B cell (primary cell): ENCODE measurements at places on chromosomes 12 and 14. TPM values are rescaled to one million over a fixed set of nuclear protein-coding genes. Genes with fewer than 3 reads are reported as not detected.
A peak's percentile ranks its signal among the peaks of the same experiment; 100 is the strongest.

The IL31 gene
- total RNA-seq, result not detected in 2 replicates

The TEP1 gene
- total RNA-seq, result 123 and 143 TPM in 2 replicates

The HOXC4 gene
- 6.4 and 6.5 TPM in 2 replicates for total RNA-seq

The CCDC38 gene
- total RNA-seq, result 1.00 and 1.3 TPM in 2 replicates

The ENO2 gene
- 55.3 and 59.7 TPM in 2 replicates for total RNA-seq

The SLC25A21 gene
- total RNA-seq, result not detected in 2 replicates

The C14orf132 gene
- total RNA-seq, result 0.30 and 0.70 TPM in 2 replicates

DNA sequence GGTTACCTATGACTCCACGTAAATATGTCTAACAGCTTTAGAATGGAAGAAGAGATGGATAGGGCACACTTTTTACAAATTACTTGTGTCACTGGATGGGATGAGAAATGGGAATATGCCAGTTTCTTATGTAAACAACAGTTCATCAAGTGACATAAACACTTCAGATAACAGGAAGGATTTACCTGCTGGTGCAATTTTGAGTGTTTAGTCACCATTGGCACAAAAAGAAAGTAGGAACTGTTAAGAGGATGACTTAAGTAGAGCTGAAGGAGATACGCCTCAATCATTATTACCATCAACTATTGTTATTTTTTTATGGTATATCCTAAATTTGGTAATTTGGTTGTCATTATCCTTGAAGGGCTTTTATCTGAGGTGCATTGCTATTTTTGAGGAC lies 83.2 kb downstream of the RMST start:
- no peaks in the 10 kb centered on the region for H3K27me3 ChIP-seq
- no peak for DNase-seq
- no peak overlapping the region for H3K27ac ChIP-seq
- H3K4me1 ChIP-seq, result no peaks in the 10 kb centered on the region
- no peaks in the 10 kb centered on the region for H3K36me3 ChIP-seq

DNA sequence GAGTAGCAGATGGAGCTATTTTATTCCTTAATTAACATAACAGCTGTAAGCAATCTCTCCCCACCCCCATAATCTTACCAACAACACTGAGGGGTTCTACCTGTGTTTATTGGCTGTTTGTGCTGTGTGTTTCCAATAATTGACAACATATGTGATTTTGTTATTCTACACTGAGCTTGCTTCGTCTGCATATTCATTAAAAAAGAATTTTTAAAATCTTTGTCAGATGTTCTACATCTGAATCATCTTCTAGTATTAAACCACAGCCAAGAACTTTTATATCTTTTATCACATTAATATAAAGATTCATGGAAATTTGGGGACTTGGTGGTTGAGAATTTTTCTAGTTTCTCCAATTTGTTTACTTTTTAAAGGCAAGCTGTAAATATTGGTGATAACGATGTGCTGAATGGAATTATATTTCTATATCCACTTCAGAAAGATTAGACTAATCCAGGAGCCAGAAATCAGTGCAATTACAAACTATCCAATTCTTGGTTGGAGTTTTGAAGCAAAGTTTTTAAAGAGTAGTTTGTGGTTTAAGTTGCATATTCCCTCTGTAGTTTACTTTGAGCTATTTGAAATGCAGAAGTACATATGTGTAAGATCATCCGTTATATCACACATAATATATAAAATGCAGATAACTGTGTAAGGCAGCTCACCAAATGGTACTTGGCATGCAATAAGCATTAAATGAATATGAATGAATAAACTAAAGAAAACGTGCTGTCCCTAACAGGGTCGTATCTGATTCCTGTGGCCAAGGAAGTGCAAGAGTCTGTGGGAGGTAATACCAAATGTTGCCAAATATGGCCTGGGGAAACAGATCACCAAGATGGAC lies 206.9 kb downstream of the PELI2 start:
- H3K4me3 ChIP-seq, result no peak overlapping the region
- DNase-seq, result no peak
- H3K27me3 ChIP-seq, result no peaks in the 10 kb centered on the region
- H3K27ac ChIP-seq, result no peak overlapping the region
- no peaks in the 10 kb centered on the region for H3K4me1 ChIP-seq

- no peak for DNase-seq
- H3K4me1 ChIP-seq, result peaks cover 10% of the 10 kb centered on the region
- no peaks in the 10 kb centered on the region for H3K36me3 ChIP-seq
- H3K27ac ChIP-seq, result no peak overlapping the region
Measured at GRCh38 chr14:91946622-91947474, 646 bp downstream of the FBLN5 start.

GRCh38 chr12:121797937-121798786 lies 4.7 kb upstream of the RHOF start:
- peaks cover 3% of the 10 kb centered on the region for H3K36me3 ChIP-seq
- no peak overlapping the region for H3K27ac ChIP-seq
- DNase-seq, result no peak

DNA sequence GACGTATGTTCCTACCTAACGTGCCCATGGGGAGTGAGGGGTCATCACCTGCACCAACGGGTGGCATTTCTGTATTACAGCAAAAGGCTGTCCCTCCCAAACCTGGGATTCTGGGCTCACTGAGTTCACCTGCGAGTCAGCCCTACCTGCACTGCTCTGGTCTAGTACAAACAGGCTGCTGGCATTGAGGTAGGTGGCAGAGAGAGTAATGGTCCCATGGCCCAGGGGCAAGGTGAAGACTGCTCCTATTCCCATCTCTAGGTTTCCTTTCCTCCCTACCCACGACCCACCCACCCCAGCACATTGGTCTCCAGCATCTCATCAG lies 421 bp downstream of the SUOX start:
- DNase-seq, result no peak
- peaks cover 20% of the 10 kb centered on the region for H3K36me3 ChIP-seq
- no peaks in the 10 kb centered on the region for H3K27me3 ChIP-seq
- H3K27ac ChIP-seq, result no peak overlapping the region

- no peak overlapping the region for H3K27ac ChIP-seq
- no peaks in the 10 kb centered on the region for H3K36me3 ChIP-seq
- peaks cover 7% of the 10 kb centered on the region for H3K4me1 ChIP-seq
- DNase-seq, result no peak
- H3K4me3 ChIP-seq, result no peak overlapping the region
- H3K27me3 ChIP-seq, result no peaks in the 10 kb centered on the region
Measured at GRCh38 chr14:76984787-76985375, 43.6 kb downstream of the IRF2BPL start.

- H3K4me1 ChIP-seq, result no peaks in the 10 kb centered on the region
- H3K36me3 ChIP-seq, result no peaks in the 10 kb centered on the region
- no peak for DNase-seq
- no peak overlapping the region for H3K4me3 ChIP-seq
- H3K27ac ChIP-seq, result no peak overlapping the region
Measured at GRCh38 chr14:67002994-67003753, 186.1 kb upstream of the GARIN2 start.

DNA sequence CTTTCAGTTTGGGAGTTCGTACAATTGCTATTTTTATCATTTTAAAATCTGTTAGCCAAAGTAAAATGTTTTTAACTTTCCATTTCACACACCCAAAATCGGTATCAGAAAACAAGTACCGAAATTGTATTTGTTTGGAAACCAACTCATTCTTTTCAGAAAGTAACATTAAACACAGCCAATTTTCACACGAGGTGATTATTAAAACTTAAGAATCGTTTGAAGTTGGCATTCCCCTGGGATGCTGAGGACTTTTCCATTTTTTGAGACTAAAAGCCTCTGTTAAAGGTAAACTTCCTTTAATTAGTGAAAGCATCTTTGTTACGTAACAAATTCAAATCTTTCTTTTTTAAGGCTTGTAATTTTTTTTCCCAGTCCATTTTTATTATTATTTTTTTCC lies 623.0 kb downstream of the VRK1 start:
- H3K36me3 ChIP-seq, result no peaks in the 10 kb centered on the region
- H3K4me1 ChIP-seq, result no peaks in the 10 kb centered on the region
- no peak overlapping the region for H3K27ac ChIP-seq
- no peaks in the 10 kb centered on the region for H3K27me3 ChIP-seq
- no peak for DNase-seq
- no peak overlapping the region for H3K4me3 ChIP-seq

DNA sequence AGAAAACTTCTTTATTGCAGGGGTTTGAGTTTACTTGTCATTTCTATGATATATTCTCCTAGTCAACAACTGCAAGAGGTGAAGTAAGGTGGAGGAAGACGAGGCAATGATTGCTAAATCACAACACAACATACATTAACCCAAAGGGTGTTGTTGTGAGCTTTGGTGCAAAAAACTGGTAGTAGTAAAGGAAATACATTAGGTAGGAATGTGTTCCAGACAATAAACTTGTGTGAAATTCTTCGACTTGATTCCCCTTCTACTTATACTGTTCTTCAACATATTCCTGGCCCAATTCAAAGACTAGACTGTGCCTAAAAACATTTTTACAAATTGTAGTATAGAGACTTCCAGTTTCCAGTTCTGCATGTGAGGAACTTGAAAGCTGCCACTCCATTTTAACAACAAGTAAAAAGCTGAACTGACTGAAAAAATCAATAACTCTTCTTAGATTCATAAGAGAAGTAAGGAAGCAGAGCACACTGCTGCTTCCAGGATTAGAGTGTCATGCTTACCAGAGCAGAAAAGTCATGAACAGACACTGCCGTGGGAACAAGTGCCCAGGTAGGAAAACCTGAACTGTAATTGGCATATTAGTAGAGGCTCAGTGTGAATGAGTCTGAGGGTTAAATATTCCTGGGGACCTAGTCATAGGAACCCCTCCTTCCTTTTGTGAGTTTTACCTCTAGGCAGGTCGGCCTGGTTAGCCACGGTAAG lies 22.2 kb downstream of the COX8C start:
- H3K36me3 ChIP-seq, result no peaks in the 10 kb centered on the region
- peaks cover 25% of the 10 kb centered on the region for H3K4me1 ChIP-seq
- H3K27ac ChIP-seq, result peak overlapping the region; percentile 89
- H3K4me3 ChIP-seq, result peak overlapping the region; percentile 12
- DNase-seq, result no peak

GRCh38 chr14:69044296-69044695 lies 65.2 kb upstream of the ACTN1 start:
- H3K27me3 ChIP-seq, result peaks cover 13% of the 10 kb centered on the region
- H3K4me1 ChIP-seq, result no peaks in the 10 kb centered on the region
- H3K27ac ChIP-seq, result no peak overlapping the region
- H3K4me3 ChIP-seq, result no peak overlapping the region
- DNase-seq, result no peak

GRCh38 chr14:29236848-29237247 lies 470.3 kb downstream of the FOXG1 start:
- no peak overlapping the region for H3K4me3 ChIP-seq
- no peak for DNase-seq
- no peak overlapping the region for H3K27ac ChIP-seq
- no peaks in the 10 kb centered on the region for H3K4me1 ChIP-seq
